ENCODE measurements at places on chromosomes 2 and 18.

DNA sequence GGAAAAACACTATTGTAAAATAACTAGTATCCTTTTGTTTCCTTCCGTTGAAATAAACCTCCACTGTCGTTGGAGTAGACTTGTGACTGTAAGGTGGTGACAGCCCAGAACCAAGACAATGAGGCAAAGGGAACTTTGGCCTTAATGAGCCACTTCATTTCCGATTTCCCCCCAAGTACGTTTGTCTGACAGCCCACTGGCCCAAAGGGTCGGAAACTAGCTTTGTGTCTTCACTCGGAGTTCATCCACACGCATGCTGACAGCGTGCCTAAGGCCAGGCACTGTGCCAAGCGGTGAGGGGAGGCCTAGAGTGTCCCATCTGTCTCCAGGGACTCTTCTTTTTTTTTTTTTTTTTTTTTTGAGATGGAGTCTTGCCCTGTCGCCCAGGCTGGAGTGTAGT, 21.0 kb downstream of the HJURP start:
- DNase-seq: no peak

- no peak for DNase-seq
Observed at GRCh38 chr18:60331890-60332289, 40.7 kb downstream of the MC4R start.

GRCh38 chr18:58928386-58928785, 63.7 kb downstream of the ZNF532 start:
- DNase-seq: no peak

- DNase-seq: no peak
Observed at GRCh38 chr2:191428141-191428540, 182.9 kb downstream of the MYO1B start.

- DNase-seq: no peak
Observed at GRCh38 chr2:147851244-147851930, 6.6 kb downstream of the ACVR2A start.

DNA sequence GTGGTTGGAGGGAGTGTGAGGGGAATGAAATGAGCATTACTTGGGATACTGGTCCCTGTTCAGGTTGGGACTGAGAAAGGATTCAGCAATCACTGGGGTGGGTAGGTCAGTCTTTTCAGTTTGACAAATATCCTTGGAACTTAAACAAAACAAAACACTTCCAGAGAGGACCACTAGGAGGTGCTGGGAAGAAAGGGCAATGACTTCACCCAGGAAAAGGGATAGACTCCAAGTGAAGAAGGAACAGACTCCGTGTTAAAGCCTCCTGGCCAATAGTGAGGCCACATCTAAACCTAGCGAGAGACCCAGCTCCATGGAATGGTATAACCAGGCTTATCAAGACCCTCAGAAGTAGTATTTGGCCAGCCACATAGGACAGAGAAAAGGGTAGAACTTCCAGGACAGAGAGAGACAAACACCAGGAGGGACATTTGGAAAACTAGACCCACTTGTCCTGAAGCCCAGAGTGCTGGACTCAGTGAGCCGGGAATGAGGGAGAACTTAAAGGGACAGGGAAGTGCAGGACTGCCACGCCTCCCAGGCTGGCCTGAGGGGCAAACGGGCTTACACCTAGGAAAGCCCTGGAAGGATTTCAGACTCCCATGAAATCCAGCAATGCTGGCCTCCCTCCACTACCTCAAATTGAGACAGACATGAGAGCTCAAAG, 19.6 kb upstream of the KCNG3 start:
- DNase-seq: no peak

DNA sequence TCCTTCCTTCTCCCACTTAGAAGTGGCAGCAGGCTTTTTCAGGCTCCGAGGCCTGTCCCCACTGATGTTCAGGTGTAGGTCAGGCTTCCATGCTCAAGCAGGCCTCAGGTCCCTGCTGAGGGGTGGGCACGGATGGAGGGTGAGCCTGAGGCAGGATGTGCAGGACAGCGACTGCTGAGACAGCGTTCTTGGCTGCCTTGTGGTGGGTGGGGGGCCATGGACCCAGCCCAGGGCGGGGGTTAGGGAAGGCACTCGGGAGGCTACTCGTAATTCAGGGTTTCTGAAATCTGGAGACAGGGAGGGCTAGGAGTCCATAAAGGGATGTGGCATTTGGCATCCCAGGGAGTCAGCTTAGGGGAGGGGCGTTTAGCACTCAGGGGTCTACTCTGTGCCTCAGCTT, 30.3 kb downstream of the COLEC11 start:
- DNase-seq: no peak

GRCh38 chr18:35397976-35398375, 20.8 kb upstream of the ZNF396 start:
- no peak for DNase-seq
